ENCODE measurements at places on chromosomes 1 and 21.

DNA sequence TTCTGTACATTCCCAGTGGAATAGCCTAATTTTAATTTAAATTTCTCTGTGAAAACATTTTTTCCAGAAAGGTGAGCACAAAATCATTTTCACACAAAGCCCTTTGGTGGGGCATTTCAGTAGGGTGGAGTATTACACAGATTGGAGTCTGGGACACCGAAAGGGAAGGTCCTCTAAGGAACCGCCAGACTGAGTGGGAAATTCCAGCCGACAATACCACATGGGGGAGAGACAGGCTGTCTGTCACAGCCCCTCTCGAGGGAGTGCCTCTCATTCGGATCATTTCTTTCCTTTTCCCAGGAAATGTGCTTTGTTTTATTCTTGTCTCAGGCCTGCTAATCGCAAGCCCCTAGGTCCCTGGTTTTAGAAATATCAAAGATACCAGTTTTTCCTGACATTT is 150.6 kb upstream of the HOOK1 start:
- no peak for DNase-seq

- no peak for DNase-seq
Observed at GRCh38 chr1:20234788-20235535, 48.6 kb upstream of the PLA2G2C start.

- DNase-seq: peak; percentile 4
Observed at GRCh38 chr1:47871799-47872353, 125.3 kb downstream of the TRABD2B start.

GRCh38 chr1:75582725-75583261 is 28.1 kb downstream of the SLC44A5 start:
- DNase-seq: peak; percentile 54

GRCh38 chr1:3363023-3363422 is 91.4 kb upstream of the ARHGEF16 start:
- DNase-seq: no peak

DNA sequence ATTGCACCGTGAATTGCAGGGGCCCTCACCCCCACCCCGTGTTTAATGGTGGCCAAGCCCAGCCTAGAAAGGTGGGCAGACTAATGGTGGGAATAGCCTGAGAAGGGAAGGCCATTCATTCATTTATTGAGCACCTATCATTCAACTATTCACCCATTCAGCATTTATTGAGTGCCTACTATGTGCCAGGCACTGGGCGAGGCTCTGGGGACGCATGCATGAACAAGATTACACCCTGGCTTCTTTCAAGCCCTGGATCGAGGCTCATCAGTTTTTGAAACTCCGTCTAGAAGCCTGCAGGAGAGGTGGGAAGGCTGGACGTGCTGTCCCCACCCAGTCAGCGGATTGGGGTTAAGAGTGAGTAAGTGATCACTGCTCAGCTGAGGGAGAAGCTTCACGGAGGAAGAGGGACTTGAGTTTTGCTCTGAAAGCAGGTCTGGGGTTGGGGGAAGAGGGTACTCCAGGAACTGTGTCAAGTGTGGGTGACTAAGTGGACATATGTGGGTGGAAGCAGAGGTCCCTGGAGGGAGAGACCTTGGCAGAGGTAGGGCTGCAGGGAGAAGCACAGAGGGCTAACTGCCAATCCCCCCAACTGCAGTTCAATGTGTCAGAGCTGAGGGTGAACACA is 35.6 kb downstream of the MEF2D start:
- no peak for DNase-seq

GRCh38 chr21:46613391-46613790 is 8.5 kb upstream of the S100B start:
- no peak for DNase-seq

DNA sequence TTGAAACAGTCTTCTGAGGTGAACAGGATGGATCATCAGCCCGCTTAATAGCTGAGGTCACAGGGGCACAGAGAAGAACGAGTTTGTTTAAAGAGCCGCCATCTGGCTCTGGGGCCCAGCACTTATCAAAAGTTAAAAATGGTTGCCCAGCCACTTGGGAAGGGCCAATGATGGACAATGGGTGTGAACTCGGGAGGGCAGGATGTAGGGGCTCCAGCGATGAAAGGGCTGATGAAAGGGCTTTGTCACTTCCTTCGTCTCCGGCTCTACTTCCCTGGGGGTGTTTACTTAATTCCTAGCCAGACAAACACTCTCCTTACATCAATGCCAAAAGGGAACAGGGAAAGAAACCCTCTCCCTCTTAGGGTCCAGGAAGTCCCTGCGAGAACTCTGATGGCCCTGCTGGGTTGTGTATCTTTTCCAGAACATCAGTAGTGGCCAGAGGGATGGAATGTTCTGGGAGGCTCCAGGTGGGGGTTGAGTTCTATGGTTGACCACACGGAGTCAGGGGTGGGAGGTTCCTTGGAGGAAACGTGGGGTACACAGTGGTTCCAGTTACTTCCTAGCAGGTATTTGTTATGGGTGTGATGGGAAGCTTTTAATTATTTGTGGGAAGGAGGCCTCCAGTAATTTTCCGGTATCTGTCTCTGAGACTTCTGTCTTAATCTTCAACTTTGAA is 9.0 kb upstream of the ABCG1 start:
- peak; percentile 38 for DNase-seq

GRCh38 chr1:76230842-76231281 is 156.3 kb downstream of the ST6GALNAC3 start:
- no peak for DNase-seq

- DNase-seq: no peak
Observed at GRCh38 chr21:25133939-25134338, 473.3 kb downstream of the MRPL39 start.

DNA sequence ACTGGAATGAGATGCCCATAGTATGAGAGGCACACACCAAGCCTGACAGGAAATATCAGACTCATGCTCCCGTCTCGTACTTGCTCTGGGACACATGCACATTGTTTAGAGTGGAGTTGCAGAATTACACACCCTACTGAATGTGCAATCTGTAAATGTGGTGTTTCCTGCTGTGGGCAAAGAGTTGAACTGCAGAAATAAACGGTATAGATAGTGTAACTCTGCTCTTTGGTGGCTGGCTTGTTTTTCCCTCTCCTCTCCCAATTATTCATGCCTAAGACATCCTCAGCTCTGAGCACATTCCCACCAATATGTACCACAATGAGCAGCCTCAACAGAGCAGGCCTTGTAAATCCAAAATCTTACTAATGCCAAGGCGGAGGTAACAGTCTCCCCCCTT is 90.1 kb upstream of the DIRAS3 start:
- peak; percentile 49 for DNase-seq

DNA sequence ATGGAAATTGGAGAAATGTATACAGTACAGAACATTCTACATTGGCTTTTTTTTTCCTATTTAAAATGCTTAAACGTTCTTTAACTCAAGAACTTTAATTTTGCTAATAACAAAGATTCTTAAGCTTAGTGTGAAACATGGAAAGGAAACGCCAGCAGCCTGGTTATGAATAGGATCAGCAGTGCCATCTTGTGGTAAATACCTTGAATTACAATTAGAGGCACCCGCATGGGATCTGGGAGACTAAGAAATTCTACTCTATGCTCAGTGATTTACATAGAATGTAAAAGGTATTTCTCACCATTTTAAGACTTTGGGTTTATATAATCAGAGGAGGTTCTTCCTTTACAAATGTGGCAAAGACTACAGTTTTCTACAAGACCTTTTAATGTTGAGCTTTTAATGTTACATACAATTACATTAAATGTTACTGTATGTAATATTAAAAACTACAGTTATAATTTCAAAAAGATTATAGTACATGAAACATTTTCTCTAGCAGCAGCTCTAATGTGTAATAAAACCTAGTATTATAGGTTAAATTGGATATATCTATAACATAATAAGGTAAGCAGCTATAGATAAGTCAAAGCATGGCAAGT is 32.1 kb upstream of the APOBEC4 start:
- DNase-seq: peak; percentile 72

DNA sequence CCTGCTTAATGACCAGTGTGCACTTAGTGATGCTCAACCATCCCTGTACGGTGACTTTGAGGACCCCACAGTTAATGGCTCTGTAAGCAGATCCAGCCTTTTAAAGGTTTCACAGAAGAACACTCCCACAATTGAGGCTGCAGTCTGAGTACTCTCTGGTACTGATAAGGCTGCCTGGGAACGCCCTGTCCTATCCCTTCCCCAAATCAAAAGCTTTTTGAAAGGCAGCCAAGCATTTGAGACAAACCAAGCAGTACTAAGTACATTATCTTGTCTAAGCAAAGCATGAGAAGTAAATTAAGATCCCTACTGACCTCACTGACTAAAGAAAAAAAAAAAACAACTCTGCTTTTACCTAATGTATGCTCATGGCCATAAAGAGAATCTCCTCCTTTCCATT is 60.7 kb downstream of the SH3GLB1 start:
- DNase-seq: no peak

GRCh38 chr21:16304174-16305095 is 574.7 kb downstream of the USP25 start:
- no peak for DNase-seq

- DNase-seq: peak; percentile 23
Observed at GRCh38 chr1:72845381-72845780, 563.0 kb upstream of the NEGR1 start.

DNA sequence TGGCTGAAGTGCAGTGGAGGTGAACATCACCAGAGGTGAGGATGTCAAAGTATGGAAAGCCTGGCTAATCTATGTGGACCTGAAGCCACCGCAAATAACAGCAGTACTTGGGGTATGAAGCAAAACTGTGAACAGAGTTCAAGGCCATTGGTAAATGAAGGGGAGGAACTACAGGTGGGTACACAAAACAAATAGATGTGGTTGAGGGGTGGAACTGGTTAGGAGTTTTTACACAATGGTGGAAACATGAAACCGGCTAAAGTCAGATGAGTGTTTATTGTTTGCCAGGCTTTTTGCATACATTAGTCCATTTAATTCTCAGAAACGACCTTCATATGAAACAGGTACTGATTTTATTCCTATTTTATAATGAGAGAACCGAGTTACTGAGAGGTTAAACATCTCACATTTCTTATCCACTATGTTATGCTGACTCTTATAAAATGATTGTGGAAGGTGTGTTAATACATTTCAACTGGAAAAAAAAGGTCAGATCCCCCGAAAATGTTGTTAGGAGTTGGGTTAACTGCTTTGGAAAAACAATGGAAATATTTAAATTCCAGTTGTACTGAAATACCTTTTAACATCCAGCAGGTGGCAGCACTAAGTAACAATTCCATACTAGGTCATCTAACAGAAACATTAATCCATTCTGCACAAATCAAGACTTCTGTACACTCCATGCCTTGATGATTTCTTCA is 44.3 kb upstream of the GTF2B start:
- peak; percentile 64 for DNase-seq

DNA sequence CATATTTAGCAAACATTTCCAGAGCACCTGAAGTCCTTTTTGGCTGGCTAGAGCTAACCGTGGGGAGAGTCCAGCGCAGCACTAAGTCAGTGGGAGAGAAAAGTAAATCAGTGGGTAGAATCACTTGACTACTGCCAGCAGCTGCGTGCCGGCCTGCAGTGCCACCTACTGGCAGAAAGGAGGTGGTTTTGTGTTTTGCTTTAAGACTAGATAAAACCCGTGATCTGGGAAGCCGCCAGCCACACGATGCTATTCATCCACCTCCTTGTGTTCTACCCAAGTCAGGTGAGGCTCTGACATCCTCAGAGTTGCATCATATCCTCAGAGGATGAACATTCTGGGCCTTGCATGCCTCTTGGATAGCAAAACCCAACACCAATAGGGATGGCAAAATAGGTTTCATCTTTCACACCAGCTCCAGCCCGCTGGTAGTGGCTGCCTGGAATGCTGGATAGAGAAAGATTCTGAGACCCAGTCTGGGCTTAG is 14.1 kb upstream of the HEYL start:
- DNase-seq: peak; percentile 86

GRCh38 chr1:97893844-97894243 is 27.0 kb downstream of the DPYD start:
- no peak for DNase-seq

- DNase-seq: no peak
Observed at GRCh38 chr1:203124011-203124410, 3.5 kb upstream of the ADORA1 start.

DNA sequence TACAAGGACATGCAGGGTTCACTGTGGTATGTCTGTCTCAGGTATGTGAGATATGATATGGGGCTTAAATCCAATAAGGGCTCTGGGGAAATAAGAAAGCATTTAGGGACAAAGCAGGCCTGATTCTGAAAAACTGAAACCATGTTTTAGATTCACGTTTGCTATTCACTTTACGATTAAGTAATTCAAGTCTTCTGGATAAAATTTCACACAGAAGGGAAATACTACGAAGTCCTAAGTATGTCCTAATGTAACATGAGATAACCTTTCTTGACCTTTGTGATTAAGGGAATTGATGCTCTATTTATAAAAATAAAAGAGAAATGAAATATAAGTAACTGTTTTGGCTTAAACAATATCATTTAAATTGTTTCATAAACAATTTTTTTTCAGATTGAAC is 55.4 kb downstream of the HNRNPR start:
- peak; percentile 13 for DNase-seq

- DNase-seq: no peak
Observed at GRCh38 chr21:31346256-31346821, 2.3 kb upstream of the TIAM1 start.

DNA sequence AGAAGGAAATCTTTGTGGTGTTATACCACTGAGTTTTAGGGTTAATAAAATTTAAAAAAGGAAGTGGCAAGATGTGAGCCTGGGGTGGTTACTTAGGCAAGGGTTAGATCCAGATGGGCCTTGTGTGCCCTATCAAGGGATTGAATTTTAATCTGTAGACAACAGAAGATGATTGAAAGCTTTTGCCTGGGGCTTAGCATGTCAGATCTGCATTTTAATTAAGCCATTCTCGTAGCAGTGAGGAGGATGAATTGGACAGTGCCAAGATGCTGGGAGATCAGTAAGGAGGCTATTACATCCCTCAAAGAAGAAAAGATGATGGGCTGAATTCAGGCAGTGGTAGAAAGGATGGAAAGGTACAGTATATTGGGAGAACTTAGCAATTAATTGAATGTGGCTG is 42.3 kb downstream of the HMGB4 start:
- no peak for DNase-seq

DNA sequence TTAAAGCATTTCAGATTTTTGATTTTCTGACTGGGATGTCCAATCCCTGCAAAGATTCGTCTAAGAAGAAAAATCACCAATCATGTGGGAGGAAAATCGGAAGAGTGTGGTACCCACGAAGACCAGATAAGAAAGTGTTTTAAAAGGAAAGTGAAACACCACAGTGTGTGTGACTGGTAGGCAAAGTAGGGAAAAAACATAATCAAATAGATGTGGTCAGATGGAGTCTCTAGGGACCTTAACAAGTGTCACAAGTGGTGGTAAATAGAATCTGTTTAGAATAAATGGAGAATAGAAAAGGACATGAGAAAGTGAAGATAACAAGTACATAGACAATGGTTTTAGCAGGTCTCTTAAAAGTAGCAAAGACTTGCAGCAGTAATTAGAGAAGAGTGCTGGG is 154.6 kb downstream of the SLC30A10 start:
- no peak for DNase-seq

GRCh38 chr1:203547771-203548421 is 53.9 kb downstream of the OPTC start:
- DNase-seq: no peak

GRCh38 chr1:158068918-158069317 is 75.5 kb downstream of the KIRREL1 start:
- DNase-seq: no peak

GRCh38 chr1:209652873-209653401 is 712 bp upstream of the LAMB3 start:
- peak; percentile 67 for DNase-seq

Measured in fibroblast of pulmonary artery (primary cell).